ENCODE measurements at places on chromosomes 11 and 22. TPM values are rescaled to one million over a fixed set of nuclear protein-coding genes. Genes with fewer than 3 reads are reported as not detected.

DNA sequence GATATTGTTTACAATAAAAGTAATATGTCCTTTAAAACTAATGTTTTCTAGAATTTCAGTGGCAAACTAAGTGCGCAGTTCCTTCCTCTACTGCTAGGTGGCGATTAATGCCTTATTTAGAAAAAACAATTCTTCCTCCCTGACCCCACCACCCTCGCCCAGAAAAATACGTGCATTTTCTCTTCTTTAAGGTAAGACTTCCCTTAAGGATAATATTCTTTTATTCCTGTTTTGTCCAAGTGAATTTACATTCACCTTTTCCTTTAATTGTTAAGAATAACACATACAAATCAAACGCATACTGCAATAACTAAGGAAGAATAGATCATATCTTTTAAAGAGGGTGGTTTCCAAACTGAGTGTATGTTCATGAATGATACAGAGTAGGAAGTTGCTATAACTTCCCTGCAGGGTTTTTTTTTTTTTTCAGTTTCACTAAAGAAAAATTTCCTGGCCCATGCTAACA lies 17.0 kb upstream of the PSMA1 start:
- peak; percentile 46 for DNase-seq

GRCh38 chr11:133576351-133576750 lies 44.0 kb upstream of the OPCML start:
- no peak for DNase-seq

DNA sequence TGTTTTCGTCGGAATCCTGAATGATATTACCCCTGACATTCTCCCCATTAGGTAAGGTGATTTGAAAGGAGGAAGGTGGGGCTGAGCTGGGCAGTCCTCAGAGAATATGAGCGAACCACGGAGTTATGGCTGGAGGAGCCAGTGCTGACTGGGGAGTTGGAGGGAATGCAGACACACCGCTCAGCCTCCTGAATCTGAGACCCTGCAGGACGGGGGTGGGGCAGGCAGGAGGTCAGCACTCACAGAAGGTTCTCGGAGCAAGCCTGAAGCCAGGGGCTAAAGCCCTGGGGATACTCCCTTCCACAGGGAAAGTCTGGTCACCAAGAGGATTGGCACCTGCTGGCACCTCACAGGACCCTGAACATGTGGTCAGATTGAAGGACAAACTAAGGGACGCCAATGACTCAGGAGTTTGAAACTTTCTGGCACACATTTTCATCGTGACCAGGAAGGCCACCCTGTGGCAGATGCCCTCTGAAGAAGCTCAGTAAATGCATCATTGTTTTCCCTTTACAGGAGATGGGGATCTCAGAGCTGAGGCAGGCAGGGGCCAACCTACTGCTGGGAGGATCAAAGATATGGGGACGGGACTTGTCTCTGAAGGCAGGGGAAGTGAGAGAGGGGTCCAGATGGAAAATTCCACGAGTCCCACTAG lies 26.9 kb upstream of the FCHSD2 start:
- no peak for DNase-seq

GRCh38 chr22:20113551-20114310 lies 2.2 kb upstream of the RANBP1 start:
- no peak for DNase-seq

- no peak for DNase-seq
These were observed 14.1 kb downstream of the IL10RA start for GRCh38 chr11:118000067-118000849.

DNA sequence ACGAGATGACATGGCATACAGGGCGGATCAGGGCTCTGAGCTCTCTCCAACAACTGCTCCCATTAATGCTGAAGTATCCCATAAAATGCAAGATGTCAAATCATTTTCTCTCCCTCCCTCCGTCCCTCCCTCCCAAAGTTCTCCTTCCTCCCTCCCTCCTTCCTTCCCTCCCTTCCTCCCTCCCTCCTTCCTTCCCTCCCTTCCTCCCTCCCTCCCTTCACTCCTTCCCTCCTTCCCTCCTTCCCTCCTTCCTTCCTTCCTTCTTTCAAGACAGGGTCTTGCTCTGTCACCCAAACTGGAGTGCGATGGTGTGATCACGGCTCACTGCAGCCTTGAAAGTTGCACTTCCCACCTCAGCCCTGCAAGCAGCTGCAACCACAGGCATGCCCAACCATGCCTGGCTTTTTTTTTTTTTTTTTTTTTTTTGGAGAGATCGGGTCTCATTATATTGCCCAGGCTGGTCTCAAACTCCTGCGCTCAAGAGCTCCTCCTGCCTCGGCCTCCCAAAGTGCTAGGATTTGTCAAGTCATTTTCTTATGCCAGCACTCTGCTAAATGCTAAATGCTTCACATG lies 38.2 kb downstream of the TXN2 start:
- no peak for DNase-seq

DNA sequence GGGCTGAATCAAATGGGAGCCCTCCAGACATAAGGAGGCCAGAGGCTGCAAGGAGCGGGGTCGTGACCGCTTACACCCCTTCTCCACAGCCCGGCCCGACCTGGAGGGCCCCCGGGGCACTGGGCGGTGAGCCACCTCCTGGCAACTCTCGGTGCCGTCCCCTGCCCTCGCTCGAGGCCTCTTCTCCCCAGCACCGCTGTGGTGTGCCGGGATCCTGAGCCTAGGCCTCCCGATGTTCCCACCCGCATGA lies 432 bp upstream of the GP1BB start:
- DNase-seq: no peak

DNA sequence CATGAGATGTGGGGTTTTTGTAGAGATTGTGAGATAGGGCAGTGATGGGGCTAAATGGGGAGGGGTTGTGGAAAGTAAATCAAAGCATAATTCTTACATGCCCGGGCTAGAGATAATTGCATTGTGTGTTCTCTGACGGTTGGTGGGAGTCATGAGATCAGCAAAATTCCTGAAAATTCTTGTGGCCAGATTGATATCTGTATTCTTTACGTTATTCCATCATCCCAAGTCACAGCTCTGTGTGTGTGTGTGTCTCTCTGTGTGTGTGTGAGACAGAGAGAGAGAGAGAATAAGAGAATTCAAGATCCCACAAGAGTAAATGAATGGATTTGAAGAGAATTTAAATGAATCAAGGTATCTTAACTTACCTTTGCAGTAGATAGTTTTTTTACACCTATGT lies 138.6 kb upstream of the ARHGAP20 start:
- DNase-seq: no peak

- DNase-seq: no peak
These were observed 165.9 kb downstream of the BLID start for GRCh38 chr11:121950160-121950559.

DNA sequence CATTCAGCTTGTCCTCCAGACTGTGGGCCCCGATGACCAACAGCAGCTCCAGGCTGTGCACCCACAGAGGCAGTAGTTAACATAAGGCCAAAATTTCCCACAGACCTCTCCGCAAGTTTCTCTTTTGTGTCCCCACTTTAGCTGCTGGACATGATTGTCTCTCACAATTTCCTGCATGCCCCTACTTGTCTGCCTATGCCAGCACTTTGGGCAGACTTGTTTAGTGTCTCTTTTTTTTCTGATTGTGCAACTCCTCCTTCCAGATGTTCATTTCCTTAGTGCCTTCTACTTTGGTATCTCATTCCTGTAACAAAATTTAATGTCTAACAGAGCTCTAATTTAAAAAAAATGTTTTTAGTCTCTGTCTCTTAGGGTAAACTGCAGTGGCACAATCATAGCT lies 23.8 kb upstream of the SCN3B start:
- DNase-seq: no peak

- no peak for DNase-seq
These were observed 18.2 kb downstream of the EPS8L2 start for GRCh38 chr11:724049-724777.

- no peak for DNase-seq
These were observed 14.7 kb upstream of the APOL6 start for GRCh38 chr22:35633520-35633919.

- DNase-seq: no peak
These were observed 107.8 kb downstream of the CYP2R1 start for GRCh38 chr11:14784230-14784629.

DNA sequence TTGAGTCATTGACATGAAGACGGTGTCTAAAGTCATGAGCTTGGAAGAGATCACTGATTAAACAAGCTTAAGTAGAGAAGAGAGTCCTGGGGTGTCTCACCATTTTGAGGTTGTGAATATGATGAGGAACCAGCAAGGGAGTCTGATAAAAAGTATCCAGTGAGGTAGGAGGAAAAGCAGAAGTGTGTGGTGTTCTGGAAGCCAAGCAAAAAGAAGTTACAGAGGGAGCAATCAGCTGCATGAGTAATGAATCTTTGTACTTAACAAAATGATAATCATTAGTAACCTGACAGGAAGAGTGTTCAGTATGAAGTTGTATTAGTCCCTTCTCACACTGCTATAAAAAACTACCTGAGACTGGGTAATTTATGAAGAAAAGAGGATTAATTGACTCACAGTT lies 131.3 kb downstream of the C11orf87 start:
- DNase-seq: no peak

DNA sequence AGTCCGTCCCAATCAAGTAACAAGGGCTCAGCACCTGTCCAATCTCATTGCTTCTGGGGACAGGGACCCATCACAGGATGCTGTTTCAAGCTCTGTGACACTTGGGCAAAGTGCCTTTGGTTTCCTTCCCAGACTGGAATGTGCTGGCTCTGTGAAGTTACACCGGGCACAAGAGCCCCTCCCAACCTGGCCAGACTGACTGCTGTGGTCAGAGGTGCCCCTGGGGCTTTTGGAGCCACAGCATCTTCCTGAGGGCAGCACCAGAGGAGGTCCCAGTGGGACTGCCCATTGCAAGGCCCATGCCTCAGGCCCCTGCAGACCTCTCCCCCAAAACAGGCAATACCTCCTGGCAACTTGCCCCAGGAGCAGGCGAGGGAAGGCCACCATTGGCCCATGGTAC lies 155.2 kb upstream of the GRK3 start:
- DNase-seq: no peak

DNA sequence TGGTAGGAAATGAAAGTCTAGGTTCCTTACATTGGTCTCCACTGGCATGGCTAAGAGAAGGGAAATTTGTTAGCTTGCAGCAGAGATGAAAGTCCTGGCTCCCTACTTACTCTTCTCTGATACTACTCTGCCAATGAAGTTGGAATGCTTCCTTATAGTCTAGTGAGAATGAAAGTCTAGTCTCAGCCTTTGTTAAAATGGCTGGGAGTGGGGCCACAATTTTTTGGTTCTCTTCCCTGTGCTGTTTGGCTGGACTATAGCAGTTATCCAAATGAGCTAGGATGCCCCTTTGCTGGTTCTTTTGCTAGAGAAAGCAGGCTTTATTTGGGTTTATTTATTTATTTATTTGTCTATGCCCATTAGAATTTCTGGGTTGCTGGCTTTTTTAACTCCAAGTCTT lies 414.3 kb downstream of the AASDHPPT start:
- DNase-seq: no peak

DNA sequence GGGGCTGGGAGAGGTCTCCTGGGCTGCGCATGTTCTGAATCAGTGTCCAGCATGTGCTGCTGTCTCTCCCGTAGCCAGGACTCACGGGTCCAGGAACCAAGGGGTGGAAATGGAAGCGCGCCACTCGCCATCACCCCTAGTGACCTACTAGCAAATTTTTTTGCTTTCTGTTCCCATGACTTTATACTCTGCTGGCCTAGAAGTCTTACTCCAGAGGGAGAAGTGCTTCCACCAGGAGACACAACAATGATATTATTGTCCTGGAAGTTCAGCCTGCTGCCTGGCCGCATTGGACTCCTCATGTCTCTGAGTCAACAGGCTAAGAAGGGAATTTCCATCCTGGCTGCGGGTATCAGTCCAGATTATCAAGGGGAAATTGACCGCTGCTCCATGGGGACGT lies 729.7 kb downstream of the BRD1 start:
- no peak for DNase-seq

DNA sequence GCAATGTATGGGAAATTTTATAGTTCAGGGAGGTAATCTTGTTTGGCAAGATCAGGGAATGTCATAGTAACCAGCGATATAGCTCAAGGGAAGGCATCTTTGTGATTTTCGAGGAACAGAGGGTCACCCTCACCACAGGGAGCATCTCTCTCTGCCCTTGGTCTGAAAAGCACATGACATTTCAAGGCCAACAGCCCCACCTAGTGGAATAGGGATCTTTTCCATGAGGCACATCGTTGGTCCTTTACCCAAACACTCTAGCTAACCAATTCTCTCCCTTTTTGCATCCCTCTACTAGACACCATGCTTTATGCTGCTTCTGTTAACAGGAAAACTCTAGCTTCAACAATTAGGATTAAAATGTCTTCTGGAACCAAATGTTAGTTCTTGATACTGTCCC lies 179.0 kb downstream of the GRM5 start:
- no peak for DNase-seq

GRCh38 chr11:35178873-35179272 lies 39.9 kb downstream of the CD44 start:
- no peak for DNase-seq

DNA sequence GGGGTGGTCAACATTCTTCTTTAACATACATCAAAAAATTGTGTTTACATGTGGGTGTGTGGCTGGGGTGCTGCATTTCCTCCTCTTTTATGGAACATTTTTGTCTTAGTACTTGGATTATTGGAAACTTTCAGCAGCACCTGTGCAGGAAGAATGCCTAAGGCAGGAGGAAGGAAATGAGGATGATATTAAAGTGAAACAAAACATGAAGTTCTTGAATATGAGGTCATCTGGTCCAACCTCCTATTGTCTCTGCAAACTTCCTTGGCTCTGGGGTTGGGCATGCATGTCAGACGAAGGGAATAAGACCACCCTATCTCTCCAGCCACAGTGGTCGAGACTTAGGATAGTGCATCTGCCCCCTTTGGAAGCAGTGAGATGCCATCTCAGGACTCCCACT lies 20.6 kb upstream of the OR9Q1 start:
- DNase-seq: no peak

DNA sequence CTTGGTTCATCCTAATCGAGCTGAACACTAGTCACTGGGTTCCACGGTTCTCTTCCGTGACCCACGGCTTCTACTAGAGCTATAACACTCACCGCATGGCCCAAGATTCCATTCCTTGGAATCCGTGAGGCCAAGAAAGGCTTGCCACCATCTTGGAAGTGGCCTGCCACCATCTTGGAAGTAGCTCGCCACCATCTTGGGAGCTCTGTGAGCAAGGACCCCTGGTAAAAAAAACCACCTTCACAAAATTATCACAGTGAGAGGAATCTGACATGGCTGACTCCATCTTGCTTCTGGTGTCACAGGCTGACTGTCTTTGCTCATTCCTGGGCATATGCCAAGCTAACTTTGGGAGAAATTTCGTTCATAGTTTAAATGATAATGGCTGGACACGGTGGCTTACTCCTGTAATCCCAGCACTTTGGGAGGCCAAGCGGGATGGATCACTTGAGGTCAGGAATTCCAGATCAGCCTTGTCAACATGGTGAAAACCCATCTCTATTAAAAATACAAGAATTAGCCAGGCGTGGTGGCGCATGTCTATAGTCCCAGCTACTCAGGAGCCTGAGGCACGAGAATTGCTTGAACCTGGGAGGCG lies 18.9 kb upstream of the KCTD14 start:
- DNase-seq: no peak

GRCh38 chr22:31951194-31952093 lies 7.1 kb downstream of the YWHAH start:
- no peak for DNase-seq

PYGM gene
- 56.2 TPM for polyA plus RNA-seq

MS4A15 gene
- not detected for polyA plus RNA-seq

LDHAL6A gene
- polyA plus RNA-seq: 0.12 TPM

ACTN3 gene
- polyA plus RNA-seq: 12.0 TPM

FGF3 gene
- polyA plus RNA-seq: not detected

MMP12 gene
- polyA plus RNA-seq: not detected

CCDC15 gene
- polyA plus RNA-seq: 3.6 TPM

TRIM49 gene
- polyA plus RNA-seq: not detected

OR2D2 gene
- not detected for polyA plus RNA-seq

SCN4B gene
- 3.0 TPM for polyA plus RNA-seq
